ENCODE measurements at places on chromosomes 16 and 17.
A peak's percentile ranks its signal among the peaks of the same experiment; 100 is the strongest.

GRCh38 chr17:55462711-55463110, 41.1 kb upstream of the MMD start:
- DNase-seq, result no peak

DNA sequence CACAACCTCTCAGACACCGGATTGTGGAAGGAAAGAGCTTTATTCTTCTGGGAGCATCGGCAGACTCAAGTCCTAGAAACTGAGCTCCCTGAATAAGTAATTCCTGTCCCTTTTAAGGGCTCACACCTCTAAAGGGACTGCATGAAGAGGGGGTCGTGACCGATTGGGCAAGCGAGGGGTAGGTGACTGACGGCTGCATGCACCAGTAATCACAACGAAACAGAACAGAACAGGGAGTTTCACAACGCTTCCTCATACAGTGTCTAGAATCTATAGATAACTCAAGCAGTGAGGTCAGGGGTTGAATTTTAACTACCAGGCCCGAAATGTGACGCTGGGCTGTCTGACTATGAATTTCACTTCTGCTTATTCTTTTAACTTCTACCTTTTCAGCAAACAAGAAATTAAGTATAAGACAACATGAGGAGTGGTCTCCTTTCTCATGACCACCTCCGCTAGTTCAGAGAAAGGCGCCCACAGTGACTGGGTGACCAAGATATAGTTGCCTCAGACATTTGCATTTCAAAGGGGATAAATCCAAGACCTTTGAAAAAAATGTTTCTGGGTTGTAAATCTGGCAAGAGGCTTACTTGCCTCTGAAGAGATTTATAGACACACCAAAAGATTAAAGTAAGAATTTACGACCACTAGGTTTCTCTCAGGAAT, 88.4 kb upstream of the ATF7IP2 start:
- DNase-seq, result peak; percentile 5

DNA sequence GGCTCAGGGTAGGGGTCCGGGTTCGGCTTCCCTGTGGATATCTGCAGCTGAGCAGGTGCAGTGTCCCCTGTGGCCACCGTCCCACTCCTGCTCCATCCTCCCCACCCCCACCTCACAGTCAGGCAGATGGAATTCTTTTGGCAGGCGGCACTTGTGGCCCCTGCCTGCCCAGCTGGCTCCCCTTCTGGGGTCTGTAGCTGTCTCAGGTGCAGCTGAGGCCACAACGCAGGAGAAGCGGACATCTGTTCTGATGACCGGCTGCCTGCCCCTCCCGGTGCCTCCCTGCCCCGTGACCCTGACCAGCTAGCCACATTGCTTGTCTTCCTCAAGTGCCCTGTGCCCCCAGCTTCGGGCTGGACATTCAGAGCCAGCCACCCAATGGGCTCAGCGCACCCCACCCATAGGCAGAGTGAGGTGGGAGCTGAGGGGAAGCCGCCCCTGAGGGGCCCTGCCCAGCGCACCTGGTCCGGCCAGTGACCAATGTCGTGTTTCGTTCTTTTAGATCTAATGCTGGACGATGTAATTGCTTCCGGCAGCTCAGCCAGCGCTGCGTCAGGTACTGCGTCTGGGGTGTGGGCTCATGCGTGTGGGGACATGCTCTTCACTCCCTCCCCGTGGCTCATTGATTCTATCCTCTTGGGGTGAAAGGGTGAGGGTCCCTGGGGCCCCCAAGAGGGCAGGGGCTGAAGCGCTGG, 25.2 kb upstream of the ABCC3 start:
- DNase-seq, result no peak

- no peak for DNase-seq
These were observed at the start of gene TLCD3B for GRCh38 chr16:30030841-30031413. Gene TLCD3B (minus strand): TSS chr16:30031271. CDS start chr16:30030527, 744 bp downstream.

GRCh38 chr17:45136846-45137560, 1.5 kb downstream of the ACBD4 start:
- no peak for DNase-seq

DNA sequence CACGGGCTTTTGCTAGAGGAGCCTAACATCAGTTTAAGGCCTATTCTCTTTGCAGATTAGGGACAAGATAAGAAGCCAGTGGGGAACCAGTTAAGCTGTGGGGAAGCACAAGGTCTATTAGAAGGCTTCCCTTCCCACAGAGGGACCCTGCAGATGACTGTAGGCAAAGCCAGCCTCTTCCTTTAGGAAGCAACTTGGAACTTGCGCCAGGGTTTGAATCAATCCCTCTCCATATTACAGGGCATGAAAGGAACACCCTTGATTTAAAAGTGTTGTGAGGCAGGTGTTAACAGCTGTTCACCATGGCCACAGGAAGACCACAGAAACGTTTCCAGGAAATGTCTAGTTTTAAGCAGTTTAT, 77.3 kb downstream of the RPTOR start:
- DNase-seq, result no peak

DNA sequence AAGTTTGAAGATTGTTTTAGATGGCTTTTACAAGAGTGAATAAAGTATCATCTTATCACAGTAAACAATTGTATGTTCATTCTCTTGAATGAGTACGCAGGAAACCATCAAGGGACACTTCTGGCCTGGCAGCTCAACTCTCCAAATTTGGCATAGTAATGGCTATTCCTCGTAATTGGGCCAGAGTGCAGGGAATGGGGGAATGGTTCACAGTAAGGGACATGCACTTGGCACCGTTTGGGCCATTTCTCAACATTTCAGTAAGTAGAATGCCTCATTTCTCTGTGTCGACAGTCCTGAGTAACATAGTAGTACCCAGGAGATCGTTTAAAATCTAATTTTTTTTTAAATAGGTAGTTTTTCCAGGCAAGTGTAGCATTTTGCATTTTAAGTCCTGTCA, 309.6 kb downstream of the KCNJ2 start:
- no peak for DNase-seq

DNA sequence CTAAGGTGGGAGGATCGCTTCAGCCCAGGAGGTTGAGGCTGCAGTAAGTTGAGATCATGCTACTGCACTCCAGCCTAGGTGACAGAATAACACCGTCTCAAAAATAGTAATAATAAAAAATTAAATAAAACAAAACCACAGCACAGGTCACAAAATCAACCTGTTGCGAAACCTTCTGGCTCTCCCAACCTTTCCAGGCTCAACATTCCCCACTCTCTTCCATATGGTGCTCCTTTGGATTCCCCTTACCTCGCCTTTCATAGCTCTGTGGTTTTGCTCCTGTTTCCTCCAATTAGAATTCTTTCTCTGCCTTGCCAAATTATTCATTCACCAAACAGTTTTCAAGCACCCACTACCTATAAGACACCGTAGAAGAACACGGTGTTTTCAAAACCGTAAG, 4.7 kb downstream of the ZDHHC7 start:
- DNase-seq, result no peak

DNA sequence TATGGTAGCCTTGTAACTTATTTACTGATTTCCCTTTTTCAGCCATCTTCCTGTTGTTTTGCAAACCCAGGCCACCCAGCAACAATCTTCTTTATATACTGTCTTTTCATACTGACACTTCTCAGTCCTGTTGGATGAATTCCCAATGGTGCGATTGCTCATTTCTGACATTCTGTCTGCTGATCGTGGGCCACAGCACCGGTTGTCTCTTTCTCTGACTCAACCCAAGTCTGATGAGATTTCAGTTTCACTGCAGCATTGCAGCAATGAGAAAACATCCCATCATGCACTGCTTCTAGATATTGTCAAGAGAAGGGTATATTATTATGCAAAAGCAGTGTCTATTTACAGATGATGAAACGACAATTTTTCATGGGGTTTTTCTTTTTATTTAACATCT, 349.2 kb upstream of the HSBP1 start:
- DNase-seq, result no peak

- DNase-seq, result peak; percentile 47
These were observed 7.3 kb downstream of the NT5C start for GRCh38 chr17:75124041-75124818.

- peak; percentile 76 for DNase-seq
These were observed 17.3 kb downstream of the COTL1 start for GRCh38 chr16:84600343-84601229.

DNA sequence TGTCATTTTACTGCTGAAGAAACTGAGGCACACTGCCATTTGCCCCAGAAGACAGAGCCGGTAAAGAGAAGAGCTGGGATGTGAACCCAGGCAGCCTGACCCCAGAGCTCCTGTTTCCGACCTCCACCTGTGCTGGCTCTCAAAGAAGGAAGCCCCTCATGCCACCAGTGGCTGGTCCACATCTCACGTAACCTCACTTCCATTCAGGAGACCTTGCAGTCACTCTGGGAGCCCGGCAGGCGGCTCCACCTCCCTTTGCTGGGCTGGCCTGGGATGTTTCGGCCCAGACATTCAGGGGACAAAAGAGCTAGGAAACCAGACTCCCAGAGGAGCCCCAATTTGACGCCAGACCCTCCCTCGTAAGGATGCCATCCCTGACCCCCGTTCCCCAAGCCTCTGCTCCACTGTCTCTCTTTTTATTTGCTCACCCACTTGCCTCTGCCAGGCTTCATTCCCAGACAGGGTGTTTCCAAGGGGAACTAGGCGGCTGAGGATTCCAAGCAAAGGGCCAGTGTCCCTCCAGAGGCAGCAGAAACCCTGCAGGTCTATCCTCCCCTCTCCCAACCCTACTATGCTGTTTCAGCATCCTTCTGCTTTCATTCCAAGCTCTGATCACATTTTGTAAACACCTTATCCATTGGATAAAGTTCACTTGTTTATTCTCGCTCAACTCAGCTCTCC, 2.8 kb downstream of the TAF1C start:
- no peak for DNase-seq

- DNase-seq, result no peak
These were observed 12.8 kb downstream of the CANT1 start for GRCh38 chr17:78996781-78997201.

DNA sequence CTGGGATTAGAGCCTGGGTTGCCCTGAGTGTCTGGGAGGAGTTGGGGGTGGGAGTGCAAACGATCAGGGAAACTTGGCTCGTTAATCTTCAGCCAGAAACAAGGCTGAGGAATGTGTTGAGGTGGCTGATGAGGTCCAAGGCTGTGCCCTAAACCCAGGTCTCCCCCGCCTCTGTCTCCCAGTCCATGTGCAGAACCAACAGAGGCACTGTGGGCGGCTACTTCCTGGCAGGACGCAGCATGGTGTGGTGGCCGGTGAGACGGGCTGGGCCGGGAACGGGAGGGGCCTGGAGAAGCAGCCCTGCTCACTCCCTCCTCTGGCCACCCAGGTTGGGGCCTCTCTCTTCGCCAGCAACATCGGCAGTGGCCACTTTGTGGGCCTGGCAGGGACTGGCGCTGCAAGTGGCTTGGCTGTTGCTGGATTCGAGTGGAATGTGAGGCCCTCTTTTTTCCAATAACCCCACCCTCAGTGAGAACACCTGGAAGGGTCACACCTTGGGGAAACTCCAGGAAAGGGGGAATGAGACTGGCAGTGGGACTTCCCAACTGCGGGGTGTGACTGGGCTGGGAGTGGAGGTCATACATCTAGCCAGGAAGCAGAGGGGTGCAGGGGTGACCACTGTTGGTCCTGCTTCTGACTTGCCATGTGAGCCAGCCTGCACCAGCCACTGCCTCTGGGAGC, 1.7 kb downstream of the SLC5A2 start:
- DNase-seq, result no peak

DNA sequence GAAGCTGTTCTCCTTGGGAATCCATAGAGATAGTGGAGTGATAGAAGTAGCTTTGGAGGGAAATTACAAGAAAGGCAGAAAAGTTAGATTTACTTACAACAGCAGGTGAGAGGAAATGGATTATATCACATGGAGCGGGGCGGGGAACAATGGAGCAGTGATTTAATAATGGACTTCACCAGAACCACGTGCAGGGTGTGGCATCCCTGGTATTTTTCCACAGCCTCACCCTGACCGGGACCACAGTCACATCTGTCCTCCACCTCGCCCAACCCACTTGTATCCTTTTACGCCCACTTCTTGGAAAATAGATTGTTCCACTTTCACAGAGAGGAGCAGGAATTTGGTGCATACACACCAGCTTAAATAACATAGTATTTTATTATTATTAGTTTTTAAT, 15.9 kb upstream of the CYB5B start:
- DNase-seq, result no peak

DNA sequence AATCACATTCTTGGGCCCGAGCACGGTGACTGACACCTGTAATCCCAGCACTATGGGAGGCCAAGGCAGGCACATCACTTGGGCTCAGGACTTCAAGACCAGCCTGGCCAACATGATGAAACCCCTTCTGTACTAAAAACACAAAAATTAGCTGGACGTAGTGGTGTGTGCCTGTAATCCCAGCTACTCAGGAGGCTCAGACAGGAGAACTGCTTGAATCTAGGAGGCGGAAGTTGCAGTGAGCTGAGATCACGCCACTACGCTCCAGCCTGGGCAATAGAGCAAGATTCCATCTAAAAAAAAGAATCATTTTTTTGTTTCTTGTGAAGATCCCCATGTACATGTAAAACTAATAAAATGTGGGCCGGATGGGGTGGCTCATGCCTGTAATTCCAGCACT, 53.1 kb upstream of the ATF7IP2 start:
- no peak for DNase-seq

DNA sequence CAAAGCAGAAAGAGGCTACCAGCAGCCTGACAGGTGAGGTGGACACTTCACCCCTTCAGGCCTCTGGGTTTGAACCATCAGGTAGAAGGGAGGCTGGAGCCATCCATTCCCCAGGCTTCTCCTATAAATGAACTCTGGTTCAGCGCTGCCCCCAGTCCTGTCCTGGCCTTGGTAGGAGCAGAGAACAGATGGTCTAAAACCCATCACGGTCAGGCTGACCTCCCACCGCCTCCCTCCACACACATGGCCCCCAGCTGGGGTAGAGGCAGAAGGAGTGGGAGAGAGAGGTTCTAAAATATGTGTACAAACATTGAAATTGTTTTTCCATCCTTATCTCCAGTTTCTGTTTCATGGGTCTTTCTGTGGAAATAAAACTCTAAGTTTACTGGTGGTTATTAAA, 59.7 kb upstream of the DNAJA2 start:
- no peak for DNase-seq

GRCh38 chr17:17951524-17951923, 20.7 kb downstream of the TOM1L2 start:
- DNase-seq, result no peak

- DNase-seq, result no peak
These were observed 4.2 kb downstream of the MTSS2 start for GRCh38 chr16:70681382-70682238.

- DNase-seq, result no peak
These were observed 72.7 kb downstream of the GNAO1 start for GRCh38 chr16:56263711-56264608.
